Liver (tissue), 10 donors: ENCODE measurements at places on chromosomes 12 and 14. TPM values are rescaled to one million over a fixed set of nuclear protein-coding genes. Genes with fewer than 3 reads are reported as not detected.

GRCh38 chr12:42924482-42924881 lies 334.9 kb upstream of the PRICKLE1 start:
- no peak for DNase-seq
- H3K4me3 ChIP-seq: no peak overlapping the region
- no peaks in the 10 kb centered on the region for H3K27me3 ChIP-seq
- H3K4me1 ChIP-seq: no peaks in the 10 kb centered on the region

DNA sequence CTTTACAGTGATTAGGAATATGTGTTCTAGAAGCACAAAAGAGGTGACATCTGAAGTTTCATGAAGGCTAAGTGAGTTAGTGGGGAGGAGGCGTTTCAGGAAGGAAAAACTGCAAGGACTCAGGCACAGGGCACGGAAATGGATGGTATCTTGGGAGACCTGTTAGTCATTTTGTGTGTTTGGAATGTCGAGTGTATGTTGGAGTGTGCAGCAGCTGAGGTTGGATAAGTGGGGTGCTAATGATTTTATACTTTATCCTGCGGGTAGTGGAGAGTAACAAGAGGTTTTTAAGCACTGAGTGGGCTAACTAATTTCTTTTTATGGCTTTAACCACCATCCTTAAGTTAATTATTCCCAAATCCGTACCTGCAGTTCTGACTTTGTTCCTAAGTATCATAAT lies 571.5 kb upstream of the FBXO33 start:
- no peaks in the 10 kb centered on the region for H3K36me3 ChIP-seq
- DNase-seq: no peak
- no peak overlapping the region for H3K27ac ChIP-seq
- H3K4me3 ChIP-seq: no peak overlapping the region

DNA sequence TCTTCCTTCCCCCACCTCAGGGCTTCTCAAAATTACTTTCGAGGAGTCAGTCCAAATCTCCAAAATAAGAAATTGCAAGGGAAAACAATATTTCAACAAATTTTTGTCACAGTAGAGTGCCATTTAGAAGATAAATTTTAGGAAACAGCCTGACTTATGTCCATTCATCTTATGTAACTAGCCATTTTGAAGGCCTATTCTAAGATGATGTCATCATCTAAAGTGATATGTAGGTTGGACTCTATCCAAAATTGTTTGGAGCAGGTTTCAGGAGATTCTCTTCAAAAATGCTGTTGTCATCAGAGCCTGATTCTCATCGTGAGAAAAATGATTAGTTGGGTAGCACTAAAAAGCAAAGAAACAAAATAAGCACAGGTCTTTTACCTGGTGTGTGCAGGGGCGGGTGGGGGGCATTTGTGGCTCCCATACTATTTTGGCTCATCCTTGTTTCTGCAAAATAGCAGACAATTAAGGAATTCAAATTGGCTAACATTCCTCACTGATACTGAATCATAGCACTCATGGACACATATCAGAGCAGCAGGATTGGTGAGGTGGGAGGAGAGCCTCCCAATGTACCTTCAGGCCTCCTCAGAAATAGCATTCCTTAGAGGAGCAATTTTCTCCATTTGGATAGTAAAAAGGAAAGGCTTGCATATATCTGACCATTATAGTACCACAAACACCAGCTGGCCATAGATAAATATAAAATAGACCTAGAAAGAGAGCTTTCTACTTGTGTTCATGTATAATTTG lies 360.9 kb upstream of the NAV3 start:
- H3K36me3 ChIP-seq: no peaks in the 10 kb centered on the region
- no peak overlapping the region for H3K27ac ChIP-seq
- DNase-seq: no peak
- H3K27me3 ChIP-seq: no peaks in the 10 kb centered on the region
- no peaks in the 10 kb centered on the region for H3K4me1 ChIP-seq
- no peak overlapping the region for H3K4me3 ChIP-seq

DNA sequence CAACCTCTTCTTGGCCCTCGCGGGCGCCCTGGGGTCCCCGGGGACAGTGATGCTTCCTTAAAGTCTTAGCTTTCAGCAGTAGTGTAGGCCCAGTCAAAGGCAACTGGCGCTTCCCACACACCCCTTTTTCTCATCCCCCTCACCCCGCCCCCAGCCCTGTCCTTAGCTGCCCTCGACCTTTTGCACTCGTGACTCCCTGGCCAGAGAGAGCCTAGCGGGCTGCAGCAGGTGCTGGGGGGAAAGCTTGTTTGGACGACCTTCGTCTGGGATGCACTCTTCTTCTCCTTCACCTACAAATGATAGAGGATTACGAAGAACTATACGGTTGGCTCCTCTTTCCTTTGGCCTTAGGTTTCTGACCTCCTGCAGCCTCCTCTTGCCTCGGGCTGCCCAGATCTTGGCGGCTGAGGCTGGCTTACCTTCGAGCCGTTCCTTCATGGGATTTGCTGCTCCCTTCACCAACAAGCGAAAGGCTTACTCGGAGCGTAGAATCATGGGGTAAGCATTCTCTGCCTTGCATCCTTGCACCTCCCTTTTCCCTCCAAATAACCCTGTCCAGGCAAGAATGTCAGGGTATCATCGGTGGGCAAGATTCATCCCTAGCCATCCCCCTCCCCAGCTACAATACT lies 815 bp downstream of the COQ10A start:
- no peaks in the 10 kb centered on the region for H3K27me3 ChIP-seq
- H3K4me1 ChIP-seq: peaks cover 28% of the 10 kb centered on the region
- peak overlapping the region; percentile 93 for H3K27ac ChIP-seq
- peak; percentile 68 for DNase-seq

DNA sequence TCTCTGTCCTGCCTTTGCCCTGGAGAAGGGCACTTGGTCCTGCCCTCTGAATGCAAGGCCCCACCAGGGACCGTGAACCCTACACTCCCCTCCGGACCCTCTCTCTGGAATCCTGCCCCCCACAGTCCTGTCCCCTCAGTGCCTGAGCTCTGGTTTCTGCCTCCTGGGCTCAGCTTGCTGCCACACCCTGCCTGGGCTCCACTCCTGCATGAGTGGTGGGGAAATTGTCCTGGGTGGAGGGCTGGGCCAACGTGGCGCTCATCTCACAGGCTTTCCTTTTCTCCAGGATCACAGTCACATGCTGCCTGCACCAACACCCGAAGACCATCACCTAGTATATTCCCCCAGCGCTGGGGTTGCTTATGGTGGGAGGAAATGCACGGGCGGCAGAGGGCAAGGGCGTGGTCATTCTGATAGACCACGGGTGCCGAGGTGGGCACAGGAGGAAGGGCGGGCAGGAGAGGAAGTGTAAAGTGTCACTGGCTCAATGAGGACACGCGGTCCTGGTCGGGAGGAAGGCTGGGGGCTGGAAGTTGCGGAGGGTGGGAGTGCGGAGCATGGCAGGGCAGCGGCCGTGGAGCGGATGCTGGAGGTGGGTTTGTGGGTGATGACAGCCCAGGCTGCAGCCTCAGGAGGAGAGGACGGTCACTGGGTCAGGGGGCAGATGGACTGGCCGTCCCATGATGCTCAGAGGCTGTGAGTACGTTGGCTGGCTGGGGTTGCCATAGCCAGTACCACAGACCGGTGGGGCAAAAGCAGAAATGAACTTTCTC lies 99.5 kb downstream of the KIF26A start:
- no peak overlapping the region for H3K4me3 ChIP-seq
- H3K4me1 ChIP-seq: no peaks in the 10 kb centered on the region
- no peak for DNase-seq
- H3K36me3 ChIP-seq: no peaks in the 10 kb centered on the region

GRCh38 chr12:20624718-20625117 lies 70.4 kb upstream of the SLCO1C1 start:
- no peaks in the 10 kb centered on the region for H3K36me3 ChIP-seq
- no peaks in the 10 kb centered on the region for H3K27me3 ChIP-seq
- no peaks in the 10 kb centered on the region for H3K4me1 ChIP-seq
- no peak for DNase-seq
- H3K4me3 ChIP-seq: no peak overlapping the region
- no peak overlapping the region for H3K27ac ChIP-seq

- H3K4me3 ChIP-seq: no peak overlapping the region
- no peak for DNase-seq
- no peaks in the 10 kb centered on the region for H3K27me3 ChIP-seq
- H3K27ac ChIP-seq: no peak overlapping the region
These were observed 14.8 kb upstream of the DHRS2 start for GRCh38 chr14:23621204-23621931.

GRCh38 chr12:15706010-15706676 lies 83.0 kb downstream of the EPS8 start:
- H3K27ac ChIP-seq: no peak overlapping the region
- no peaks in the 10 kb centered on the region for H3K27me3 ChIP-seq
- H3K4me3 ChIP-seq: no peak overlapping the region
- H3K4me1 ChIP-seq: peaks cover 27% of the 10 kb centered on the region

Gene SALL2
- total RNA-seq: 0.92 TPM

Gene TROAP
- not detected for total RNA-seq

Gene MAP1LC3B2
- not detected for total RNA-seq
